Nasal cavity respiratory epithelium epithelial cell of viscerocranial mucosa (primary cell): ENCODE measurements at places on chromosomes 16 and 17. TPM values are rescaled to one million over a fixed set of nuclear protein-coding genes. Genes with fewer than 3 reads are reported as not detected.

Gene CMTM2
- total RNA-seq: not detected in 2 replicates

Gene PABPN1L
- total RNA-seq: not detected in 2 replicates

Gene KRT28
- total RNA-seq: not detected in 2 replicates

Gene KRT27
- total RNA-seq: not detected in 2 replicates

Gene SLC9A5
- total RNA-seq: 0.34 and 0.43 TPM in 2 replicates

Gene KRT39
- total RNA-seq: 0.28 TPM in 1 of 2 replicates, not detected in the other

Gene EMC8
- total RNA-seq: 24.3 and 29.6 TPM in 2 replicates

Gene DCAF7
- 11.3 and 34.3 TPM in 2 replicates for total RNA-seq

Gene SENP3
- 76.8 and 126 TPM in 2 replicates for total RNA-seq

Gene TBC1D3I
- total RNA-seq: 0.07 TPM in 1 of 2 replicates, not detected in the other

Gene FBXL20
- 10.9 and 15.2 TPM in 2 replicates for total RNA-seq

Gene FNDC8
- not detected in 2 replicates for total RNA-seq

Gene CPNE7
- 1.00 and 3.1 TPM in 2 replicates for total RNA-seq

Gene C16orf92
- total RNA-seq: not detected in 2 replicates

Gene SLFN5
- 90.2 and 113 TPM in 2 replicates for total RNA-seq

Gene NMRAL1
- total RNA-seq: 35.7 and 52.3 TPM in 2 replicates

Gene HCRT
- not detected in 2 replicates for total RNA-seq

Gene FSCN2
- total RNA-seq: 0.34 and 0.78 TPM in 2 replicates

Gene CCDC78
- 1.0 and 1.6 TPM in 2 replicates for total RNA-seq
